Motor neuron (in vitro differentiated cells): ENCODE measurements at places on chromosomes 13 and 19. TPM values are rescaled to one million over a fixed set of nuclear protein-coding genes. Genes with fewer than 3 reads are reported as not detected.

Gene MAMSTR
- total RNA-seq: 5.0 and 5.2 TPM in 2 replicates

Gene PLVAP
- 0.09 and 0.26 TPM in 2 replicates for total RNA-seq

Gene FPR1
- total RNA-seq: 0.97 TPM in 1 of 2 replicates, not detected in the other

Gene GRIN3B
- 0.28 and 0.34 TPM in 2 replicates for total RNA-seq

Gene VSTM2B
- not detected in 2 replicates for total RNA-seq

Gene ZNF234
- total RNA-seq: 9.7 and 10.7 TPM in 2 replicates

Gene PPFIA3
- total RNA-seq: 48.9 and 52.2 TPM in 2 replicates

Gene ZNF428
- 22.0 and 46.8 TPM in 2 replicates for total RNA-seq

Gene DMPK
- total RNA-seq: 30.5 and 31.7 TPM in 2 replicates

Gene KASH5
- 0.45 and 6.2 TPM in 2 replicates for total RNA-seq

Gene DMKN
- total RNA-seq: 44.6 and 49.2 TPM in 2 replicates

Gene WDR62
- total RNA-seq: 0.49 and 0.75 TPM in 2 replicates

Gene ZNF607
- total RNA-seq: 0.66 and 0.81 TPM in 2 replicates

Gene PNMA8B
- total RNA-seq: 5.4 and 7.3 TPM in 2 replicates

Gene ISYNA1
- total RNA-seq: 90.8 and 96.9 TPM in 2 replicates

Gene TFDP1
- total RNA-seq: 33.1 and 34.2 TPM in 2 replicates

Gene CGB2
- not detected in 2 replicates for total RNA-seq

Gene ADAT3
- total RNA-seq: 0.37 and 0.50 TPM in 2 replicates

Gene CGB5
- 2.0 TPM in 1 of 2 replicates, not detected in the other for total RNA-seq

Gene ALOX5AP
- total RNA-seq: 0.53 and 0.57 TPM in 2 replicates

Gene KIRREL2
- 6.2 and 6.4 TPM in 2 replicates for total RNA-seq

Gene POU4F1
- 0.05 and 0.20 TPM in 2 replicates for total RNA-seq

Gene DIAPH3
- 11.2 TPM in 2 replicates for total RNA-seq

Gene LIPE
- 5.8 and 7.1 TPM in 2 replicates for total RNA-seq

Gene FBXL12
- 26.3 and 32.9 TPM in 2 replicates for total RNA-seq

Gene MYO16
- 0.18 and 0.54 TPM in 2 replicates for total RNA-seq

Gene AMER2
- 0.11 and 0.28 TPM in 2 replicates for total RNA-seq

Gene ZNF540
- total RNA-seq: 13.8 and 18.6 TPM in 2 replicates

Gene LRG1
- 0.63 and 0.89 TPM in 2 replicates for total RNA-seq

Gene FFAR3
- not detected in 2 replicates for total RNA-seq

Gene EXOC3L2
- 0.24 TPM in 2 replicates for total RNA-seq

Gene ITPKC
- 8.2 TPM in 2 replicates for total RNA-seq

Gene PEAK3
- total RNA-seq: 1.2 and 1.3 TPM in 2 replicates

Gene CPB2
- 0.11 and 0.31 TPM in 2 replicates for total RNA-seq

Gene CACNA1A
- total RNA-seq: 6.5 and 7.2 TPM in 2 replicates

Gene COX6B2
- total RNA-seq: 0.60 and 1.0 TPM in 2 replicates

Gene SERPINE3
- 0.16 and 0.19 TPM in 2 replicates for total RNA-seq

Gene VSTM1
- total RNA-seq: not detected in 2 replicates

Gene THSD8
- total RNA-seq: 1.8 and 7.7 TPM in 2 replicates

Gene PSG1
- total RNA-seq: 0.26 and 0.37 TPM in 2 replicates

Gene USHBP1
- total RNA-seq: 0.18 and 0.29 TPM in 2 replicates

Gene CLDND2
- total RNA-seq: 1.4 and 4.4 TPM in 2 replicates

Gene CEACAM19
- 3.2 and 4.4 TPM in 2 replicates for total RNA-seq

Gene CGB3
- not detected in 2 replicates for total RNA-seq

Gene ABCA7
- 22.6 and 29.3 TPM in 2 replicates for total RNA-seq

Gene TEX101
- total RNA-seq: 0.31 TPM in 1 of 2 replicates, not detected in the other

Gene IZUMO1
- total RNA-seq: 0.20 and 0.27 TPM in 2 replicates

Gene ZNF615
- total RNA-seq: 13.5 and 16.1 TPM in 2 replicates

Gene OR7D2
- total RNA-seq: 0.69 TPM in 1 of 2 replicates, not detected in the other

Gene BEST2
- 0.39 and 1.00 TPM in 2 replicates for total RNA-seq

Gene OR7C1
- total RNA-seq: 0.55 and 0.62 TPM in 2 replicates
